ENCODE measurements at places on chromosomes 7 and 10.

GRCh38 chr7:132061937-132062336 is 505.5 kb upstream of the PODXL start:
- DNase-seq, result no peak

DNA sequence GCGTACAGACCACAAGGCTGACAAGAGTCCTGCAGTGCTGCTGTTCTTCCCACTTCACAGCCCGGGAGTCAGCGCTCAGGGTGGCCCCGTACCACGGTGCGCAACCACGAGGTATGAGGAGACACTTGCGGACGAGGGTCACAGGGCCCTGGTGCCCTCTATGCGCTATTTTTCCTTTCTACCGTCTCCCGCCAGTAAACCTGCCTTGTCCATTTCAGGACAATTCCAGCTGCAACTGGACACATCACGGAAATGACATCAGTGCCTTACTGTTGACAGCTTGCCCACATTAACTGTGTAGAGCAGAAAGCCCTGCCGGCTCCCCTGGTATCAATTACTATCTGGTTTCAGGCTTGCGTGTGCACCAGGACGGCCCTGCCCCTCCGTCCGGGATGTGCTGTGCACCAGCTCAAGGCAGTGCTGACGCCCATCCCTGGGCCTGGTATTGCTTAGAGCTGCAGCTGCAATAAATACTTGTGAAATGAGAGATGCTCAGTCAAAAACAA is 65.1 kb downstream of the ZRANB1 start:
- DNase-seq, result no peak

- peak; percentile 18 for DNase-seq
Observed at GRCh38 chr10:45470098-45471012, 96.3 kb downstream of the ALOX5 start.

GRCh38 chr7:22944022-22944421 is 69.9 kb downstream of the HYCC1 start:
- DNase-seq, result no peak

- no peak for DNase-seq
Observed at GRCh38 chr10:113449006-113449695, 103.7 kb upstream of the HABP2 start.

GRCh38 chr10:129952378-129953118 is 11.5 kb downstream of the EBF3 start:
- DNase-seq, result no peak

- no peak for DNase-seq
Observed at GRCh38 chr7:71679480-71679879, 547.5 kb downstream of the GALNT17 start.

- DNase-seq, result no peak
Observed at GRCh38 chr10:118922226-118922625, 107.3 kb upstream of the NANOS1 start.

- DNase-seq, result no peak
Observed at GRCh38 chr10:50480054-50481007, 143.4 kb downstream of the SGMS1 start.

DNA sequence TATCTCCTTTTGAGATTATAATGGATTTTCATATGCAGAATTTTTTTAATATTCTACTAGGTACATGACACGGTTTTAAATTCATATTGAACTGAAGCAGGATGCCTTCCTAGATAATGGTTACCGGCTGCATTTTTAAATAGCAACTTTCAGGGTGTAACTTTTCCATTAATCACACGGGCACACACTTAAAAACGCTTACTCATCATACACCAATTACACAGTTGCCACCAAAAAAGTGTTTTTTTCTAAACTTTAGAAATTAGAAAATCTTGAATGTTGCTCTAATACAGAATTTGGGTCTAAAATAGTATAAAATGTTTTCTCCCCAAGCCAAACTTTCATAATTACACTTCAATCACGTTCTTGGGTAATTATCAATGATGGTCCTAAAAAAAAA is 149.1 kb upstream of the RNF32 start:
- DNase-seq, result no peak

GRCh38 chr10:124562425-124563060 is 100.9 kb downstream of the LHPP start:
- DNase-seq, result no peak

DNA sequence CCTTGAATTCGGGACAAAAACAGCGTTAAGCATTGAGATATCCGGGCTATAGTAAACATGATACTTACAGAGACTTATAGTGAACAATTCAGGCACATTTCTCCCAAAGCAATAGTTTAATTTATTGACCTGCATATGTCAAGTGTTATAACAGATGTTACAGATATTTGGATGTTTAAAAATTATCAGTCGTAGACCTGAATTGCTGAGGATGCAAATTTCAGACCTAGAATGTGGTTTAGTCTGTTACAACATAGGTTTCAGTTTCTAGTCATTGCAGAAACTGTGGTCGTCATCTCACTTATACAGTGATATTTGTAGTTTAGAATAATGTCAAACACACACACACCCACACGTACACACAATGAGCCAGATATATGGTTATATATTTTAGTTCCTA is 85.2 kb downstream of the VTI1A start:
- DNase-seq, result no peak

GRCh38 chr7:140675726-140676125 is 3.0 kb downstream of the ADCK2 start:
- DNase-seq, result no peak

DNA sequence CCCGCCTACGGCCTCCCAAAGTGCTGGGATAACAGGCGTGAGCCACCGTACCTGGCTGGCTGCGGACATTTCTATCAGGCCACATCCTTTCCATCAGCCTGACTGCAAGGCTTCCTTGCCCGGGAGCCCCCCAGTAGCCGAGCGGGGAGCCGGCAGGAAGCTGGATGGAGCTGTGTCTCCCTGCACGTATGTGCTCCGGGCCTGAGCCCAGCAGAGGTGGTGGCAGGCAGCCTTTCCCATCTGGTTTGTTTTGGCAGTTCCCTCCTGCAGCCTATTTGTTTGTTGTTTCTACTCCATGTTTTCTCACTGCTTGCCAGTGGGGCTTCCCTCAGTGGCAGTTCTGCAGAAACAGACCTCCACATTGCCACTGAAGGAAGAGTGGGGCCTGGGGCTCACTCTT is 5.4 kb downstream of the POP7 start:
- DNase-seq, result no peak

DNA sequence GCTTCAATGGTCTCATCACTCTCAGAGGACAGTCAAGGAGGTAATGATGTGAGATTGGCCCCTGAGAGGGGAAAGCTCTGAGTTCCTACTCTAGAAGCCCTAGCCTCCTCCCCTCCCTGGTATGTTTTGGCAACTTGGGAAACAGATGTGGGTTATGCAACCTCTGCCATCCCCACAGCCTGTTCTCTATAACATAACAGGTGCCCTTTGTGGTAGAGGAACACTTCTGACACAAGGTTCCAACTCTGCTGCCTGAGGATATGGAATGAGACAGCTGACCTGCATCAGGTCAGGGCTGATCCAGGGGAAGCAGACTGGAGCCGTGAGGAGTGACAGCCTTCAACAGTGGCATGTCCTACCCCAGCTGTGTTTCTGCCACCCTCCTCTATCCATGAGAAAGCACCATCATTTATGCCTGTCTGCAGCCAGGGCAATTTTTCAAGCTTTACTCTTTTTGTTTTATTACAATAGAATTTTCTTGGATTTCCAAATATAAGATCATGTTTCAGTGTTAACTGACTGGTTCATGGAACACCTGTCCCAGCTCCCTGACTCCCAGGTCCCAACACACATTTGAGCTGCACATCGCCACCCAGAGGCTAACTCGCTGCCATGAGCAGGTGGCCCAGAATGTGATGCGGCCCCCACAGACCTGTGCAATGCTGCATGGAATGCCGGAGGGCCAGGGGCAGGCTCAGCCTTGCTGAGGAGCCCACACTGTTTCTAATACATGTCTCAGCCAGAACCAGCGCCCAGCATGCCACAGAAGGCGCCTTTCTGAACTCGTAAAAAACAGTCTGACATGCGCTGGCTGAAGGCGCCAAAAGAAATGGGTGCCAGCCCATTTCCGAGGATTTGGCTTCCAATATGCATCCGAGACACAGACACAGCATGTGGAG is 124.8 kb upstream of the CHST15 start:
- DNase-seq, result no peak

DNA sequence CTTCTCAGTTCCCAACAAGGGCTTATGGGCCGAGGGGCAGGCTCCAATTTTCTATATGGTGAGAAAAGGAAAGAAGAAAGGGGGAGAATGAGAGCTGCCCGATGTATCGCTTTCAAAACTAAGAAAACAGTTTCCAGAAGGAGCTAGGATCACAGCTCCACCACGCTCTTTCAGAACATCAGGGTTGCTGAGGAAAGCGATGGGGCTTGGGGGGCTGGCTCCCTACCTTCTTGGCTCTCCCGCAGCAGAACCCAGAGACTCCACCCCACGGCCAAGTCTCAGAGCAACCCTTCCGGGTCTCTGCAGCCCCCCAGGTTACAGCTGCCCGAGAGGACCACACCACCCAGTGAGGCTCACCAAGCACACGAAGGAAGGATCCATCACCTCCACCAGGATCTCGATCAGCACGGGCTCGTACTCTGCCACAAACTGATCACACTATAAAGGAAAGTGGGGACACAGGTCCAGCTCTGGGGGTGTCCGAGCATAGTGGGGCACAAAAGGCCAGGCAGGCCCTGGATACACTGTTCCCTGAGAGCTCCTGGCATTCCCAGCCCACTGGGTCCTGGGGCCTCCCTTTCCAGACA is 32.3 kb downstream of the PSAP start:
- DNase-seq, result no peak

DNA sequence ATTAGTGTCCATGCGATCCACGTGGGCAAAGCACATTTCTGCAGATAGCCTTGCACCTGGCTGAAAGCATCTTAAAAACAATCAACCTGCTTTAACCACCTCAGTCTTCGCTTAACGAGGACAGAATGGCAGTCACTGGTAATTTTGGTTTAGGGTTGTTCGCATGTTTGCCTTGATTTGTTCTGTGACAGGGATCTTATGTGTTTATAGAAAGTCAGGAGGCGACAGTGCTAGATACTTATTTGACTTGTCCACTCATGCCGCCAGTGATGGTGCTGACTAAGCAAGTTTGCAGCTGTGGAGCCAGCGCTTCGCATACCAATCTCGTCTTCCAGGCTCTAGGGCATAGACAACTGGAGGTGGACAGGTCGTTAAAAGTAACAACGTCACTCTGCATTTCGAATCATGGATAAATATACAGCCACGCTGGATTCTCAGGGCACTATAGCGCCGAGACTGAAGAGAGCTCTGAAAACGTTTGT is 1.2 kb upstream of the TMEM243 start:
- no peak for DNase-seq

GRCh38 chr7:123271856-123272255 is 72.1 kb upstream of the SLC13A1 start:
- DNase-seq, result no peak

DNA sequence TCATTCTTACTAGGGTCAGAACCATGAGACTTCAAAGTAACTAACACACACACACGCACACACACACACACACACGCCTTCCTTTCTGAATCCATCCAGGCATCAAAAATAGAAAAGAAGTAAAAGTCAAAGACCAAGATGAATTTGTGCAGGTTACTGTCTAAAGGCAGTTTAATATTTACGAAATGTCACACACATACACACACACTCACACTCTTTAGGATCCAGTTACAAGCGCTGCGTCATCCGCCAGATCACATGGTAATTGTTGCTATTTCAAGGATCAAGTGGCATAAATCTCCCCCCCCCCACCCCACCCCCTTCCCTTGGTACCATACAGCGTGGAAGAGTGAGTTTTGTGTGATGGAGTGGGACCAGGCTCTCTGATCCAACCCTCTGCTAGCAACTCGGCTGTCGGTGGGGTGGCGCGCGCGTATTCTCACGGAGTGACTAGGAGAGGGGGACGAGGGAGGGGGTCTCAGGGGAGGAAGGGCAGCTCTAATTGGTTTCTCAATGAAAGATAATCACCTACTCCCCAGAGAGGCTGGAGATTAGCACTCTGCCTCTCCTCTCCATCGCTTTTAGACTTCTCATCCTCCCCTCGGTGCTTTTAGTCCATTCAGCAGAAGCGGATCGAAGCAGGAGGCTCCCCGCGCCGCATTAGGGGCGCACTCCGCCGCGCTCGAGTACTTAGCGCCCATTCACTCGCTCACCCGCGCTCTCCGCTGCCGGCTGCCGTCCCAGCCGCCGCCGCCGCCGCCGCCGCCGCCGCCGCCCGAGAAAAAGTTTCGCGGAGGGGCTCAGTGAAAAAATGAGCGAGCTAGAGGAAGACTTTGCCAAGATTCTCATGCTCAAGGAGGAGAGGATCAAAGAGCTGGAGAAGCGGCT is 83.5 kb upstream of the PRKG1 start:
- no peak for DNase-seq

DNA sequence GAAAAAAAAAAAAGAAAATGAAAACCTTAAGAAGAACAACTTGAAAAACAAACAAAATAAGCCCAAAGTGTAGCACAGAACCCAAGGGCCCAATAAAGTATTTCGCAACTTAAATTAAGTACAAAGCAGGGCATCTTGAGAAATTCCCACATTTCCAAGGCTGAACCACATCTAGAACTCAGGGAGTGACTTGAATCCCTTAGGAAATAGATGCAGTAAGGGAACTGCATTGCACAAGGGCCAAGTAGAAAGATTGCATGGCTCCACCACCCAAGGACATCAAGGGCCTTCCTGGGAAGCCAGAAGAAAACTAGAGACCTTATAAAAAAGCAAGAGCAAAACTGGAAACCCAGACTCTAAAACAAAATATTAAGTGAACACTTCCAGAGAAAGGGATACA is 352.7 kb downstream of the CXCL12 start:
- DNase-seq, result no peak

GRCh38 chr10:90148116-90148855 is 446.9 kb downstream of the KIF20B start:
- DNase-seq, result no peak

DNA sequence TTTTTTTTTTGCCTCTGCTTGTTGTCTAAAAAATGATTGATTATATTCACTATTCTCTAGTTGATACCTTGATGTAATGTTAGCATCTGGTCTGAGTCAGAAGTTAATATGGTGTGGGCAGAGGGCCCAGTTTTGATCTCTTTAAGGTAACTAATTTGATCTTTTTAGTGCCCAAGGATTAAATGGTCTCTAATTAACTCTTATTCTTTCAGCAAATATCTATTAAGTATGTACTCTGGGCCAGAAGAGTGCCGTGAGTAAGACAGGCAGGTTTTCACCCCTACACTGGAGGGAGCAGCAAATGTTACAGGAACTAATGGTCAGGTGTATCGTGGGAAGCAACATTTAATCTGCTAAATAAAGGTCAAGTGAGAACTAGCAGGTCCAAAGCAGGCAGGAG is 144.6 kb upstream of the COL1A2 start:
- DNase-seq, result no peak

- no peak for DNase-seq
Observed at GRCh38 chr7:2260820-2261219, 18.8 kb downstream of the NUDT1 start.
